ENCODE measurements at places on chromosomes 3 and 15.

- no peak for DNase-seq
Observed at GRCh38 chr3:17623464-17623863, 119.0 kb downstream of the TBC1D5 start.

DNA sequence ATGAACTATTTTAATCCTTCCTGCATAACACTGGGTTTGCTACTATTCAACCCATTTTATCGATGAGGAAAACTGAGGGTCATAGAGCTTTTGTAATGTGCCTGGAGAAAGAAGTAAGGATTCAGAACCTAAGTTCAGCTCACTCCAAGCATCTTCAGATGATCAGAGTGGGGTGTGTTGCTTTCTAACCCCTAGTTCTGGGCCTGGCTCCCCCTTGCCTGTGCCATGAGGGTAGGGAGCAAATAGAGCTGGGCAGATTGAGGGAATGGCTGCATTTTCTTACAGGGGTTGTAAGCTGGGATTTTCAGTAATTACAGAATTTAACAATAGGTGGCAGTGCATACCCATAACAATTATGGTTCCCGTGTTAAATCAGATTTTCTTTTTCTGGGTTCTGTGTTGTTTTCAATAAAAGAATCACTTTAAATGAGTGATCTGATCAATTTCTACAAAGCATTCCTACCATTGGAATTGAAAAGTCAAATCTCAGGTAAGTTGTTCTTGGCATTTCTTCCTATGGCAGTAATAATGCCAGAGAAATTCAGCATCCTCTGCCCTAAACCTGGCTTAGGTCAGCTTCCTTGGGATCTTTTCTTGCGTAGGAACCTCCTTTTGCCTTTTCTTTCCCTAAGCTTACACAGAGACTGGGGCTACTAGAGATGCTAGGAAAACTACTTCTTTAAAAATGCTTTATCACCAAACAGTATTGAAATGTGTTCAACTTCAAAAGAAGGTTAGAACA lies 103.8 kb upstream of the IL12A start:
- no peak for DNase-seq

GRCh38 chr3:127263037-127263436 lies 24.8 kb downstream of the PRR20G start:
- no peak for DNase-seq

GRCh38 chr15:49462232-49462844 lies 39.3 kb downstream of the FGF7 start:
- DNase-seq: no peak

- DNase-seq: no peak
Observed at GRCh38 chr15:64251658-64252057, 88.8 kb upstream of the PPIB start.

GRCh38 chr3:152853196-152853595 lies 18.3 kb downstream of the P2RY1 start:
- no peak for DNase-seq

DNA sequence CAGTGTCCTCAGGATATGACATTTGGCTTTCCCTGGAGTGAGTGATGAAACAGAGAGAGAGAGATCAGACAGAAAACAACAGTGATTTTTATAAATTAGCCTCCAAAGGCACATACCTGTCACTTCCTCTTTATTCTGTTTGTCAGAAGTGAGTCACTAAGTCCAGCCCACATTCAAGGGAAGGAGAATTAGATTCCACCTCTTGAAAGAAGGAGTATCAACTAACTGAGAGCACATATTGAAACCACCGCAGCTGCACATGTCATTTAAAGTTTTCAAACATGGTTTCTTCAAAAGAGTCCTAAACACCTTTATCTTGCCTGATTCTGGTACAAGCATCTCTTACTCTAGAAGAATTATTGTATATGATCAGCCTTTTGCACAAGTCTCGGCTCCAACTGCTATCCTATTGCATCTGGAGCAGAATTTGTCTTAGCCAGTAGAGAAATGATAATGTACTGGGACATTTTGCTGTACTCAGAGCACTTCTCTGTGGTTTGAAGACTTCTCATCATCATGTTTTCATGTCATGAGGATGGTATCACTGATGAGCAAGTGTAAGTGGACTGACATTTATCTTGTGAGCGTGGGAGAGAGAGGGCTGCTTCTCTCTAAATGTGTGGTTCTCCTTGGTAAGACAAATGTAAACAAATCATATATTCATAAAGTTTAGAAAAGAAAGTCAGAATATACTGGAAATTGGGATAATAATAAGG lies 338.9 kb upstream of the CFAP20DC start:
- DNase-seq: no peak
